ENCODE measurements at places on chromosomes 5 and 9.

- no peak for DNase-seq
Observed at GRCh38 chr5:118052503-118052902, 935.8 kb downstream of the DTWD2 start.

DNA sequence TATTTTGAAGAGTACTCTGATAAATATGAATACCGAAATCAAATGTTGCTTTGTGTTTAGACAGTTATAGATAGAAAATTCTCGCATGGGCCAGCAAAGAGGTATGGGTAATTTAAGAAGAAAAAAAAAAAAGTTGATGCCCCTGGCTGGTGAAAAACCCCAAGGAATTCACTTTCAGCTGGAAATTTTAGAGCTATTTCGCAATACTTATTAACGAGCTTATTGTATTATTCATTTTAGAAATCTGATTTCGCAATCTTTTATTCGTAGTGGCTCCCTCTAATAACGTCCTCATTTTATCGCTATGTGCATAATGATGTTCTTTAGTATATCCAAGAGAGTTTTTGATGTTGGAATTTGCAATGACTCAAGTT is 18.5 kb upstream of the FER start:
- no peak for DNase-seq

- DNase-seq: no peak
Observed at GRCh38 chr9:2012347-2012746, 2.8 kb upstream of the SMARCA2 start.

DNA sequence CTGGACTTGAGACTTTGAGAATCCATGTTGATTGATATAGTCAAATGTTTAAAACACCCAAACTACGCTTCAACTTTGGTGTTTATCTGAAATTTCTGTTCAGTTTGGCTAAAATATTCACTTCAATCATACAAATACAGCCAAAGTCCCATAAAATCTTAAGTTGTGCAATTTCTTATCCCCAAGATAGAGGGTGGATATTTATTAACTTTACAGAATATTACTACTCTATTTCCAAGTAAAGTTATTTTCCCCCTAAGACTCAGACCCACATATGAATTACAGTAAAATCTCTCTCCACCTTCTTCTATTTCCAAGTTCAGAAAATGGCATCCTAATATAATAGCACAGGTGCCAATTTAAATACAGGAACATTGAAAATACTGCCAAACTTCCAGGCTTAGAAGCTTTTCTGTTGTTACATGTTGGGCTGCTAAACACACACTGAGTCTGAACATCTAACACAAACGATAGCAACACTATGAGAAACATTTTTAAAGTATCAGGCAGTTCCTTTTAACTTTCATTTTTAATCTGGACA is 290.3 kb downstream of the EBF1 start:
- DNase-seq: no peak

GRCh38 chr5:7927466-7928375 is 58.8 kb downstream of the MTRR start:
- DNase-seq: peak; percentile 59

DNA sequence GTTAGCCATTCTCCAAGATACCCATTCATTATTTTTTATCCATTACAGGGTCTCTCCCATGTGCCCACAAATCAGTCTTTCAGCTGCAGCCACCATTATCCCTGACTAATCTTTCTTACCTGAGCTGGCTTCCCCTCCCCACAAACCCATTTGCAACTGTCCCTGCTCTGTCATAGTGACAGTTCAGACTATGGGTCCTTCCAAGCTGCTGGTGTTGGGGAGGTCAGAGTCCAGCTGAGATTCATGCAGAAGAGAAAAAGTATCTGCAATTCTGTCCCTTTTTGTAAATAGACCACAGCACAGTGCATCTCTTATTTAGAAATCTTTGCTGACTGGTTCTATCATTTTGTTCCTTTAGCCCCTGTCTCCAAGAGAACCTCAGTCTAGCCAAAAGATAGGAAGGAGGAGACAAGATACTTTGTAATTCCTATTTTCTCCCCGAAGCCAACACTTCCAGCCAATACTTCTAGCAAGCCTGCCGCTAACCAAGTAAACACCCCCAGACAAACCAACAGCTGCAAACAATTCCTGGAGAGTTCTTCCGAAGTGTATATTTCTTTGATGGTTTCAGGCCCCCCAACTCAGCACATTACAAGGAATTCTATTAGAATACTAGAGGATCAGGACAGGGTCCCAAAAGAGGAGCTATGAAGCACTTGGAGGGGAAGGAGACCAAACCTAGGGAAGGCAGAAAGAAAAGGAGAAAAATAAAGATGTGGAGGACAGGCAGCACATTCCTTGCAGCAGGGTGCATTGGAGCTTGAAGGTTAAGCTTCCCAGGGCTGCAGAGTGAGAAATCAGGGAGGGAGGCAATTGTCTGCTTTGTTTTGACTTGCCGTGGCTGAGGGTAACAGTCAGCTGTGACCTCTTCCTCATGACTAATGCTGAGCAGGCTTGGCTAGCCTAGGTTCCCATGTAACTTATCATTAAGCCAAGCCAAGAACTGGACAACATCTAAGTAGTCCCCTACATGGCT is 148.5 kb downstream of the SGCD start:
- no peak for DNase-seq

DNA sequence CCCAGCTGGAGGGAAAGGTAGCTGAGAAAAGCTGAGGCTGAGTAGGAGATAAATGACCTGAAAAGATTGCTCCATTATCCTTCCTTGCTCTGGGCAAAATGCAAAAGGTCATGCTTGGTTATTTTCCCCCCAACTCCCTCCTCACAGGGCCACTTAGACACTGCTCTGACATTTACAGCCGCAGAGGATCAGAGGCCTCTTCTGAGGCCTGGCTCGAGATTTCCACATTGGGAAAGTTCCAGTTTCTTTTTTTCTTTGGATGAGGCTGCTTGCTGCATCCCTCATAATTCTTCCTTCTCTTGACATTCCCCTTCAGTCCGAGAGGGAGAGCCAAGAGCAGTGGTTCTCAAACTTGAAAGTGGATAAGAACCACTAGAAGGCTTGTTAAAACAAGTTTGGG is 60.1 kb upstream of the HSPA9 start:
- DNase-seq: no peak

GRCh38 chr5:60977956-60978737 is 33.1 kb downstream of the NDUFAF2 start:
- DNase-seq: no peak

DNA sequence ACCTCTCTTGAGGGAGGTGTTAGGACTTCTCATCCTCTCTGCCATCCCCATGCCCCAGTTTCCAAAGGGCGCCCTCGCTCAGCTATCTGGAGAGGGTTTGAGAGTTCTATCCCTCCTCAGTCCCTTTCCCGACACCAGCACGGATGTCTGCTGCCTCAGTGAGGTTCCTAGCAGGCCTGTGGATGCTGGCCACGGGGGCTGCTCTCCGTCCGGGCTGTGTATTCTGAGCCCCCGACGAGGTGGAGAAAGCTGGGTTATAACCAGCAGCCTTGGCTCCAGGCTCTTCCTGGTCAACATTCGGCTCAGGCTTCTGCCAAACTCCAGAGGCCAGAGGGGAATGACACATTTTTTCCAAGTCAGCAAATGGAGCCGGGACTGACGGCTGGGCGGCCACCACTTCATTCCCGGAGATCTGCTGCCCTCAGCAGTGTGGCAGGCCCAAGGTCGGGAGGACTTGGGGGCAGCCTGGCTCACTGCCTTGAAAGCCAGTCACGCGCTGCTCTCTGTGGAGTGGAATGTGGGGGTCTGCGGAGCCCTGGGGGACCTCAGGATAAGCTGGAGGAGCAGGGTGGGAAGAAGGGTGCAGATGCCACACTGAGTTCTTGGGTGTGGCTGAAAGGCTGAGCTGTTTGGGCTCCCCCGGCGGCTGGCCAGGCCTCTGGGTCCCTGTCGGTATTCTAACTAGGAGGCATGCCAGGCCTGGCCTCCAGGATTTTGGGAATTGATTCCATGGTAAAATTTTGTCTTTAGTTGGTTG is 27.4 kb downstream of the PTPA start:
- DNase-seq: no peak

DNA sequence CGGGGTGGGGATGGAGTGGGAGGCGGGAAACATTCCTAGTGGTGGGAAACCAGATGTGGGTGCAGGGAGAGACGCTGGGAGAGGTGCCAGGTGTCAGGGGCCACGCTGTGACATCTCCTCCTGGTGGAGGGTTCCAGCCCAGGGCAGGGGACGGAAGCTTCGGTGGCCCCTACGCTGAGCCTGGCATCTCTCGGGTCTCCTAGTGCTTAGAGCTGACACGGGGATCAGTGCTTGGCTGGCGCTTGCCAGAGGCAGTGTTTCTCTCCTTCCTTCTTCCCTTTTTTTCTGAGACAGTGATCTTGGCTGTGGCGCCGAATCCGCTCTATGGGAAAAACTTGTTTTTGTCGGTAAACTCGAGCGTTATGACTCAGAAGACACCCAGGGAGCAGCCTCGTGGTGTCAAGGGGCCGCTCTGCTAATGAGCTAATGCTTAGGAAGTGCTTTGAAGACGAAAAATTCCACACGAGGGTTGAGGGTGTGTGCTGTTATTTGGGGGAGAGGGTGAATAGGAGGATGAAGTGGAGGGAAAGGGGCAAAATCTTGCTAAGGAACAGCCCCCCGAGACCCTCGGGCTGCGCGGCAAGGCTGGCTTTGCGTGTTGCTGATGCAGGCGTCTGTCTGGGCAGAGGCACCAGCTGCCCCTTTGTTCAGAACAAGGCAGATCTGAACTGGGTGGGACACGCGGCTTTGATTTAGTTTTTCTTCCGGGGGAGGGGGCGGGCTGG is 20.4 kb upstream of the IER5L start:
- peak; percentile 53 for DNase-seq

DNA sequence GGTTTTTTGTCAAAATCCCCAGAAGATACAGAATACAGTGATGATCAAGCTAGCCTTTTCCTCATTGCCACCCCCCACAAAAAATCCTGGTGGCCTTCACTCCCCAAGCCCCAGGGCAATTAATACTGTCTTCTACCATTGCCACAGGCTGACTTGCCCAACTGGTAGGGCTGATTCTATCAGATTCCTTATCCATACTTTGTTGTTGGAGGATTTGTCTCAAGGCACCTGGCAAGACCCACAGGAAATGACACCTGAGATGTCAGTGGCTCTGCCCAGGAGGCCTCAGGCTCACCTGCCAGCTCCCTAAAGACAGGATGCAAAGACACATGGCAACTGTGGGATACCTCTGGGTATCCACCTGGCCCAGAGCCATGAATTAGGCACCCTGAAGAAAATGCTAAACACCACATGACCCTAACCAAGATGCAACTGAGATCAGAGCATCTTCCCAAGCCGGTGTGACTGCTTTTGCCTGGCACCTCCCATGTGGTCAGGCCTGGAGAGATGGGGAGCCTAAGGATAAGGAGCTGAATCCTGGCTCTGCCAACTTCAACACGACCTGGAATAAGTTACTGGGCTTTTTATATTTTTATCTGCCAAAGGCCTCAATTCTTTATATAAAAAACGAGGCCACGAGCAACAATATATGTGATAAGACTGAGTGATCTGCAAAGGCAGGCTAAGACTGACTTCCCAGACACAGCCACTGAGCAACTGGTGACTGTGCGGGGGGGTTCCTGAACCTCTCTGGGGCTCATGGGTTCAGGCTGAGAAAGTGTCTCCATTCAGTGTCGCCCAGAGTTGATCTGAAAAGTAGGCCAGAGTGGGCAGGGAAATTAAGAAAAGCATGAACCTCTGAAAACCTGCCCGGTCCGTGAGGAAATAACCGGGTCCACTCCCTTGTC is 944 bp downstream of the ATOX1 start:
- no peak for DNase-seq

Measured in common myeloid progenitor, CD34-positive (primary cell).